ENCODE measurements at places on chromosomes 4 and X. TPM values are rescaled to one million over a fixed set of nuclear protein-coding genes. Genes with fewer than 3 reads are reported as not detected.

Gene CRMP1
- total RNA-seq = not detected

Gene HAND2
- total RNA-seq = not detected

Gene SULT1B1
- 4.4 TPM for total RNA-seq

Gene CENPVL1
- total RNA-seq = not detected

Gene FREM3
- total RNA-seq = 0.25 TPM

Gene AMBN
- not detected for total RNA-seq

Gene VEGFC
- not detected for total RNA-seq

Gene EREG
- 1.0 TPM for total RNA-seq

Gene HELT
- total RNA-seq = not detected

Gene GYG2
- total RNA-seq = not detected

Gene TMPRSS11D
- not detected for total RNA-seq

Gene FAM193A
- 44.3 TPM for total RNA-seq

Gene ADGRA3
- total RNA-seq = 2.1 TPM

Gene PRSS12
- not detected for total RNA-seq

Gene CTAG1B
- not detected for total RNA-seq

Gene SCD5
- total RNA-seq = 0.12 TPM

Gene FHIP1A
- total RNA-seq = 0.39 TPM

Gene CITED1
- total RNA-seq = 1.4 TPM

Gene PPARGC1A
- total RNA-seq = not detected

Gene DMRTC1
- not detected for total RNA-seq

Gene AKAP14
- not detected for total RNA-seq

Gene ESX1
- not detected for total RNA-seq

Gene ERAS
- not detected for total RNA-seq

Gene ACE2
- not detected for total RNA-seq
